ENCODE measurements at places on chromosomes 1 and 21.

DNA sequence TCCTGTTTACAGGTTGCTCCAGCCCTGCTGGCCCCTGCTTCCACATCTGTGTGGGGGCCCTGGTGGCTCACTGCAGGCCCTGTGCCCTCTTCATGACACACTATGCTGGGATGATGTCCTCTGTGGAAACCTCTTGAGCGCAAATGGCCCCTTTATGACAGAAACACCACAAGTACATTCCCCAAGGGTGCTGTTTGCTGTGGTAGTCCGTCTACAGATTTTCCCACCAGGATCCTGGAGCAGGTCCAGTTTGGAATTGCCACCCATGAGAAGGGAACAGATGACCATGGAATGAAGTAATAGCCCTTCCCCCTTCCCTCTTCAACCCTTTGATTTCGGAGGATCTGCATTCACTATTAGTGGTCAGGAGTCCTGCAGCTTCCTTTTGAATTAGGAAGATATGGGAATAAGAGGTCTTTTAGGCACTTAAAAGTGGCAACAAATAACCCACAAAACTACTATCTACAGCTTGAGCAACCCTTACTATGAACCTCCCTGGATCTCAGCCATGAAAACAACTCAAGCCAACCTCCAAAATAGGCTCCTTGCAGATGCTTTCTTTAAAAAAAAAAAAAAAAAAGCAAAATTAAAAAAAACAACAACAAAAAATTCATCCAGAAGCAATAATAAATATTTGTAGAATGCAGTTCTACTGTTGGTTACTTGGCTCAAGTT, 121.9 kb upstream of the TSPAN2 start:
- no peak for DNase-seq

DNA sequence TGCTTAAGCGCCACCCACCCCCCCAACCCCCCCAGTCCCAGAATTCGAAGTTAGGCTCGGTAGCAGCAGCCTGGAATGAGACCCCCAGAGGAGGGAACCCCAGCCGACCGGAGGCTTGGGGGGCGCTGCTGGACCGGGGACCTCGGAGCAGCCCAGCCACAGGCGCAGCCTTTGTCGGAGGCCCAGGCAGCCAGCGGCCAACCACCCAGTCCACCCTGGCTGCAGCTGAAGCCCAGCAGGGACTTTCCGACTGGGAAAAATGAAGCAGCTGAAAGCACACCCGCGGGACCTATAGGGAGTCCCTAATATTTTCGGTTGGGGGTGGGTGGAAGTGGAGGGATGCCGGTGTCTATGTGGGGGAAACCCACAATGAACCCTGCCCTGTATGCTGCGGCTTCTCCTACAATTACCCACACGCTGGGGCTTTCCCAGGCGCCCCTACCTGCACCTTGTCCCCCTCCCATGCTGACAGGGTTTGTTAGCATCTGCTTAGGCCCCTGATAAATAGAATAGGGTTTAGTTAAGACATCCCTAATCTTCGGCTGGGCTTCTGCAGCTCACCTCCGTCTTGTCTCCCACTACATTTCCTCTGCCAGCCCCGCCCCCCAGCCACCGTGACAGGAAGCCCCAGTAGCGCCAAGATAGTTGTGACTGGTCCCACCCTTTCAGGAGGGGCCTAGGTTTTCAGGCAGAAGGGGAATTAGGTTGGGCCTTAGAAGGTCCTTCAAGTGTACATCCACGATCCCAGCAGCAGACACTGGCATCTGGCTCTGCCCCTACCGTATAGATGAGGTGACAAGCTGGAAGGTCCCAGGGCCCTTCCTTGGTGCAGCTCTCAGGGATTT, 838 bp downstream of the CCDC28B start:
- no peak for DNase-seq

DNA sequence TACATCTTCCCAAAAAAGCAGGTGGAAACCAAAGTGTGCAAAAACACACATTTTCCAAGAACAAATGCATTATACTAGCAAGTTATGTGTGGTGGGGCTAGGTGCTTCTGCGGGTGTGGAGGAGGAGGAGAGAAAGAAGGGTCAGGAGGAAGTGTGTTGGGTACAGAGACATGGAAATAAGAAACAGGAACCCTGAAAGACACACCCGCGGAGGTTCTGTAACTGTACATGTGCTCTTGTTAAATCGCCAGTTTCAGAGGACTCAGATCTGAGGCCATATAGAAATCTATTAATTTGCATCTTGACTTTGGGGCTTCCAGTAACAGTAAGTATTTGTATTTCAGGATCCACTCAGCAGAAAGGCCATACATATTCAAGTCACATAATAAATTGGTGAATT, 30.9 kb downstream of the ERG start:
- no peak for DNase-seq

DNA sequence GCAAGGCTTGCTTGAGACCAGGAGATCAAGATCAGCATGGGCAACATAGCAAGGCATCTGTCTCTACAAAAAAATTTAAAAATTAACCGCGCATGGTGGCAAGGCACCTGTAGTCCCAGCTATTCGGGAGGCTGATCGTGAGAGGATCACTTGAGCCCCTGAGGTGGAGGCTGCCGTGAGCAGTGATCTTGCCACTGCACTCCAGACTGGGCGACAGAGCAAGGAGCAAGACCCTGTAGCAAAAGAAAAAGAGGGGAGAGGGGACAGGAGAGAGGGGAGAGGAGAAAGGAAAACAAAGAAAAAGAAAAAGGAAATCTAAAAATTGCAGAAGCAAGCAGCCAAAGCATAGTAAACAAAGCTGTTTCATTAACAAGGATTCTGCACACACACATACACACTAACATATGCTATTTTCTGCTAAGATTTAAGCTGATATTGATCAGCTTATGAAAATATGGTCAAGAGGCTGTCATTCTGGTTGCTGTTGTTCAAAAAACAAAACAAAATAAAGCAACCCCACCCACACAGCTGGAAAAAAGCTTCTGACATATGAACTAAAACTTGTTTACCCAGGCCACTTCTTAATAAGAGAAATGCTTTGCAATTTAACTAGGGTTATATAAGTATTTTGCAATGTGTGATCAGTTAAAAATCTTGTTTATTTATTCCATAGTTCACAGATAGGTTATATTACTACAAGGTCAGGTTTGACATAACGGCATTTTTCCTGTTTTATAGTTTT, 1.8 kb downstream of the ARNT start:
- DNase-seq: no peak

GRCh38 chr1:10834770-10835412, 38.4 kb upstream of the CASZ1 start:
- no peak for DNase-seq

DNA sequence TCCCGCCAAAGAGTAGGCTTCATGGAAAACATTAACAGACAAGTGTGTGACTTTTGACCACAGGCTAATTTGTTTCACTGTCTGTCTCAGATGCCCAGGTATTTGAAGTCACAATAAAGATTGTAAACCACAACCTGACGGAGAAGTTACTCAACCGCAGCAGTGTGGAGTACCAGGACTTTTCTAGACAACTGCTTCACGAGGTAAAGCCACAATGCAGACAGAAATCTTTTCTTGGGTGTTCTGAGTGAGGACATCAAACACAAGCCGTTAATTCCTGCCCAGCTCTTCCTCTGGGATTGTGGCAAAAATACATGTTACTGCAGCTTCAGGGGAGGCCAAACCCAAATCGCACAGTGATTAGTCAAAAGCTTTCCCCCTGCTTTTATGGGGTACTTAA, 31.0 kb downstream of the UMODL1 start:
- no peak for DNase-seq

DNA sequence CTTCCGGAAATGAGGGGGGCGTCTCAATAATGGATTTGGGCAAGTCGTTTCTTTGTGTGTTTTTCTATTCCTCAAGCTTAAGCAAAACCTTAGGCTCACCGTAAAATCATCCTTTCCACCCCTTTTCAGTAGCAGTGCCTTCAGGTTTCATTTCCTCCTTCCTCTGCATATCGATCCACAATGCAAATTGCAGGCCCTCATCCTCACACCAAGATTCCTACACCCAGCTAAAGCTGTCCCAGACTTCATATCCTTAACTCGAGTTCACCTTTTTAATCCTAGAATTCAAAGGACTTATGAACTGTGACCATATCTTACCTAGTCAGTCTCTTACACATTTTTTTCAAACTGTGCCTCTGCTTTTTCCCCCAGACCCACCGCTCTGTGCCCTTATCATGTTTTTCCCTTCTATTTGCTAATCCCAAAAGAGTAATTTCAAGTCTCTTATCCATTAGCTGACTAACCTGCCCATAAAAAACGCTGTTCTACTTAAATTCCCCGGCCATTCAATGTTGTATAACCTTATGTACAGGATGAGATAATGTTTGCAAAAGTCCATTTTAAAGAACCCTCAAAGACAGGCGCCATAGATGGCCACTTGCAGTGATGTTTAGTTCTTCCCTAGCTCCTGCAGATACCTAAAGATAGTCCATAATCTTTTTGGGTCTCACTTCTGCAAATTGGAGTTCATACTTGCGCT, 1.5 kb downstream of the AKIRIN1 start:
- DNase-seq: no peak

- peak; percentile 15 for DNase-seq
Measured at GRCh38 chr1:67566803-67567377, 118.1 kb upstream of the GADD45A start.

DNA sequence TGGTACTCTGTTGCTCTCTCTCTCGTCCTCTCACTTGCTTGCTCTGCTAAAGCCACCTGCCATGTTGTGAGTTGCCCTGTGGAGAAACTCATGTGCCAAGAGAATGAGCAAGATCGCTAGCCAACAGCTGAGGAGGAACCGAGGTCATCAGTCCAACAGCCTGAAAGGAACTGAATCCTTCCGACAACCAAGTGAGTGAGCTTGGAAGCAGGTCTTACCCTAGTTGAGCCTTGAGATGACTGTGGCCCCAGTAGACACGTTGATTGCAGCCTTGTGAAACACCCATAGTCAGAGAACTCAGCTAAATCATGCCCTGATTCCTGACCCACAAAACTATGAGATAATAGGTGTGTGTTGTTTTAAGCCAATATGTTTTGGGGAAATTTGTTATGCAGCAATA, 48.1 kb upstream of the BACH1 start:
- DNase-seq: no peak

GRCh38 chr1:230163205-230163604, 96.2 kb downstream of the GALNT2 start:
- DNase-seq: no peak

GRCh38 chr1:177444997-177445746, 274.4 kb downstream of the BRINP2 start:
- no peak for DNase-seq

DNA sequence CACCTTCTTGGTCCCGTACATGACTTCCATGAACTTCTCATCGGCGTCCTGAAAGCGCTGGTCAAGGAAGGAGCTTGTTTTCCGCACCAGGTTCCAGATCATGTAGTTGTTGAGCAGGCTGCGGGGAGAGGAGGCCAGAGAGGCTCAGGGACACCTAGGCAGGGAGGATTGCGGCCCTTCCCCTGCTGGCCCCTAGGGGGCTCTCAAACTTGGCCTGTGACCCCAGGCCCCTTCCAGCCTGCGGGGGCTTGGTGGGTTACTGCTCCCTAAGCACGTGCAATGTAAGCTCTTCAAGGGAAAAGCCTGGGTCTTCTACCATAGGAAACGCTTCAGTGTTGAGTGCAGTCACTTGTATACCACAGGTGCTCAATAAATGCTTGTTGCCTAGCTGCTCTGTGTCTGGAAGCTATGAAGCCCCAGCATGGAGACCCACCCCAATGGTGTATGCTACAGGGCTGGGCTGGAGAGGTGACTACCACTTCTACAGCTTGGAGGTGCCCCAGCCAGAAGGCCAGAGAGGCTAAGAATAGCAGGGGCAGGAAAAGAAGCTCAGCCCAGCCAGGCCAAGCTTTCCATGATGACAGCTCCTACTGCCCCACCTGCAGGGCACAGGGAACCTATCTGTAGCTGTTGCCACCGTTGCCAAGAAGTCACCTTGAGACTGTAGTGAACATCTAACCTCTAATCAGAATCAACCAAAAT, 45.1 kb downstream of the ECE1 start:
- DNase-seq: no peak

DNA sequence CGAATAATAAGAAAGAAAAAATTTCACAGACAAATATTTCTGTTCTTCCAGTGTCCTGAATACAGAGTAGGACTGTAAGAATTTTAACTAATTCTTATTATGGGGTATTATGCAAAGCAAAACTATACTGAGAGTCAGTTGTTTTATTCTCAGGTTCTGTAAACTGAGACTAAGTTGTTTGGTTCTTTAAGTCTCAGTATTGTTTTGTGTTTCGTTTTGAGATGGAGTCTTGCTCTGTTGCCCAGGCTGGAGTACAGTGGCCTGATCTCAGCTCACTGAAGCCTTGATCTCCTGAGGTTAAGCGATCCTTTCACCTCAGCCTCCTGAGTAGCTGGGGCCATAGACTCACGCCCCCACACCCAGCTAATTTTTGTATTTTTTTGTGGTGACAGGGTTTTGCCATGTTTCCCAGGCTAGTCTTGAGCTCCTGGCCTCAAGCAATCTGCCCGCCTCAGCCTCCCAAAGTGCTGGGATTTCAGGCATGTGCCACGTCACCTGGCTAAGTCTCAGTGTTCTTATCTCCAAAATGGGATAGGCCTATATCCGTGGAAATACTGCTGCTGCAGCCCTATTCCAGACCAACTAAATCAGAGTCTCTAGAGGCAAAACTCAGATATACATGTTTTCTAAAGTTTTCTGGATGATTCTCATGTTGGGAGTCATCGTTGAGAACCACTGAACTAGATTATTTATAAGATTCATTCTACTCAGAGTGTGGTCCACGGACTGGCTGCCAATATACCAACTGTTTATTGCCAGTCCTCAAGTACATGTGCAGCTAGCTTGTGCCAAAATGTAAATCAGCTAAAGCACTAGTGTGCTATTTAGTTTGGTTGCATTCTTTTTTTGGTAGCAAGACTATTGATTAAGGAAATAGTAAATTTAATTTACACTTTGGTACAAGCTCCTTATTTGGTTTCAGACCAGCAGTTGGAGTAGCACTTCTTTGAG, 116.6 kb downstream of the HS2ST1 start:
- DNase-seq: peak; percentile 65

GRCh38 chr1:11158720-11159321, 30.3 kb upstream of the ANGPTL7 start:
- peak; percentile 50 for DNase-seq

GRCh38 chr1:229674042-229674441, 48.0 kb downstream of the URB2 start:
- DNase-seq: no peak

DNA sequence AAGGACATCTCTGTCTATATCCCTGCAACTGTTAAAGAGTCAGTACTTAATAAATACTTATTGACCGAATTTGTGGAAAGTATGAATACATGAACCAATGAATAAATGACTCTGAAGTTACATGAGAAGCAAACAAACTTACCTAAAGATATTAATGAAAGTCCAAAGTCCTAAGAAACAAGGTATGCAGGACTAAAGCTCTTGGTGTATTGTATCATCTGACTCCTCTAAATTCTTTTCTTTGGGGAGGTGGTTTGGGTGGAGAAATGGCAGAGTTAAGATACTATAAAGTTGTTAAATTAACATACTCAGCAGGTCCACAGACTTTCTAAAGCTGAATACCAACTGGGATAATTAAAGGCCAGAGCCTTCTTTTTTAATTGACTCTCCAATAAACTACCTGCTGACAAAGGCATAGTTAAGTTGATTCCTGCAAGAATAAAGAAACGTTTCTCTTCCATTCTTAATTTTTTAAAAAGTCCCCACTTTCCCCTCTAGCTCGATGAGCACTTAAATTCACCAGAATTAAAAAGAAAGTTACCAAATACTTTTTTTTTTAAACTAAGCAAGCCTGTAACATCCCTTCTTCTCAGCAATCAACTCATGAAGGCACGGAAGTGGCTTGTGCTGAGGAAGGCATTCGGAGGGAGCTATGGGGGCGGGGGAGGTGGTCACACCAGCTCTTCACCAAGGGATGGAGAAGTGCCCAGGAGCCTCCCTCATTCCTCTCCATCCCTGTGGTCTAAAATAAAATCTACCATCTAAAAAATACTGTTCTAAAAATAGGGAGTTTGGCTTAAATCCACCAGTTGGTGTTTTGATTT, 61.1 kb downstream of the GADD45A start:
- no peak for DNase-seq
